ENCODE measurements at places on chromosomes 16 and 17. TPM values are rescaled to one million over a fixed set of nuclear protein-coding genes. Genes with fewer than 3 reads are reported as not detected.

The OTOP3 gene
- total RNA-seq: not detected

The B4GALNT2 gene
- total RNA-seq: not detected

The HSD11B2 gene
- 1.1 TPM for total RNA-seq

The CORO6 gene
- 43.7 TPM for total RNA-seq

The CHST5 gene
- total RNA-seq: not detected

GRCh38 chr16:785563-786535, 2.3 kb downstream of the RPUSD1 start:
- no peak overlapping the region for H3K4me3 ChIP-seq

DNA sequence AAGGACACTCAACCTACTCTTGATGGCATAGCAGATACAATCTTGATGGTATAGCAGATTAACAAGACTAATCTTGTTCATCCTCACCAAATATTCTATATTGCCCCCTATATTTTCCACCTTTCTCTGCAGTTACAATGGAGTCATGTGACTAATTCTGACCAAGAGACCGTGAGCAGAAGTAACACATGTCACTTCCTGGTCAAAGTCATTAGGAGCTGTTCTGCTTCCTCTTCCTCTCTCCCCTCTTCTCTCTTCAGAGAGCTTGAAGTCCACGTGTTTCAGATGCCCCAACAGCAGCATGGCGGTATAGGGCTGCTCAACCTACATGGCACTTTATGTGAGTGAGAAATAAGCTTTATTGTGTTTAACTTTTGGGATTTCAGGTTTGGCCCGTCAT, 55.3 kb upstream of the ERCC4 start:
- H3K4me1 ChIP-seq: no peaks in the 10 kb centered on the region
- H3K27me3 ChIP-seq: no peaks in the 10 kb centered on the region
- H3K4me3 ChIP-seq: no peak overlapping the region
- no peak overlapping the region for H3K27ac ChIP-seq

- no peak for DNase-seq
- H3K36me3 ChIP-seq: peaks cover 15% of the 10 kb centered on the region
These were observed 97.5 kb downstream of the CHD9 start for GRCh38 chr16:53152329-53152728.
